Ammon's horn (tissue), 1 donor: ENCODE measurements at places on chromosomes 3 and 15.

DNA sequence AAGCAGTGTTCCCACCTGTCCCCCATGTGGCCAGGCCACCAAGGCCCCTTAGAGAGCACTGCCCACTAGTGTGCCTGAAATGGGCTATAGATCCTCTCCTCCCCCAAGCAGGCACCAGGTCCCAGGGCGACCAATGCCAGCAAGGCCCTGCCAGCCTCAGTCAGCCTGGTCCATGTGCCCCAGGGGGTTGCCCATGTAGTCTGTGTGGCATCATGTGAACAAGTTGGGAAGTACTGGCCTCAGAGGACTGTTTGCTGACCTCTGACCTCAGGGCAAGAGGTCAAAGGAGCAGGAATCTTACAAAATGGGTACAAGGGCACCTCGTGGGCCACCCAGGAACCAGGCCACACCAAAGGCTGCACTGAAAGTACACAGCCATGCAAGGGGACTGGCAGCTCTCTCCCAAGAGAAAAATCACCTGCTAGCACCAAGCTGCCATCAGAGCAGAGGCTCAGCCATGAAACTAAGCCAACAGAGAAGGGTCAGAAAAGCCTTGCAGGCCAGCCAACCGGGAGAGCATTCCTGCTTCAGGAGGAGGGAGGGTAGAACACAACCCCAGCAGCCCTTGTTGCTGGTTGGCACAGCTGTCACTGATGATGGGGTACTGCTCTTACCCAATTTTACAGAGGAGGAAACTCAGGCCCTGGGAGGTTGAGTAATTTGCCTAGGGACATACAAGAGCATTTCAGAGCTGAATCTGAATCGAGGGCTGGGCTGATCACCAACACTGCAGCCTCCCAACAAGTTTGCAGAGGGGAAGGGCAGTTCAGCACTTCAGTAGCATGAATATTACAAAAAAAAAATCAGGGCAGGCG is 5.2 kb upstream of the FURIN start:
- no peak for DNase-seq

GRCh38 chr3:55795746-55796145 is 308.6 kb upstream of the WNT5A start:
- no peak for DNase-seq

- DNase-seq, result peak; percentile 39
Observed at GRCh38 chr15:92000709-92001108, 147.2 kb downstream of the SLCO3A1 start.

- DNase-seq, result no peak
Observed at GRCh38 chr3:30596152-30596551, 10.2 kb upstream of the TGFBR2 start.

DNA sequence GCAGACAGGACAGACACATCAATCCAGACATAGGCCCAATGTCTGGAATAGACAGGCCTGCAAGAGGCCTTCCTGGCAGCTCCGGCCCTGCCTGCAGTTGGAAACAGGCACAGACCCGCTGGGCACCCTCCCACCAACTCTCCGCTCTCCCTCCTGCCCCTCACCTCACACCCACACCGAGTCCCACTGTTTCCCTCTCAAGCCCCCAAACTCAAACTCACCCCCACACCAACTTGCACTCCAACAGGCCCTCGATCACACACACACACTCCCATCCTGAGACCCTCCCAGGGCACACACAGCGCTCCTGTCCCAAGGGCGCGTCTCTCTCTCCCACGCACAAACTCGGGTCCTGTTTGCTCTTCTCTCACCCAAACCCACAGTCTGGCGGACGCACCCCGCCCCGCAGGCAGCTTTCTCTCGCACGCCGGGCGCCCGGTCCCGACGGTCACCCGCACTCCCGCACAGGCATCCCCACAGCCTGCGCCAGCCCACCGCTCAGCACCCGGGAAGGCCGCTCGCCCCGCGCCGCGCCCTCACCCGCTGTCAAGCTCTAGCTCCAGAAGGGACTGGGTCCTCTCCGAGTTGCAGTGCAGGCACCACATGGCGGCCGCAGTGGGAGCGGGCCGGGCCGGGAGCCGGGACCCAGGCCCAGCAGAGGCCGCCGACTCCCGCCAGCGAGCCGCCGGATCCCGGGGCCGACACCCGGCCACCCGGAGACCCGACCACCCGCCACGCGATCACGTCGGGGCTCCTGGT is 106.2 kb downstream of the IQSEC1 start:
- no peak for DNase-seq

- DNase-seq, result no peak
Observed at GRCh38 chr3:52222319-52223221, 2.9 kb downstream of the TLR9 start.

DNA sequence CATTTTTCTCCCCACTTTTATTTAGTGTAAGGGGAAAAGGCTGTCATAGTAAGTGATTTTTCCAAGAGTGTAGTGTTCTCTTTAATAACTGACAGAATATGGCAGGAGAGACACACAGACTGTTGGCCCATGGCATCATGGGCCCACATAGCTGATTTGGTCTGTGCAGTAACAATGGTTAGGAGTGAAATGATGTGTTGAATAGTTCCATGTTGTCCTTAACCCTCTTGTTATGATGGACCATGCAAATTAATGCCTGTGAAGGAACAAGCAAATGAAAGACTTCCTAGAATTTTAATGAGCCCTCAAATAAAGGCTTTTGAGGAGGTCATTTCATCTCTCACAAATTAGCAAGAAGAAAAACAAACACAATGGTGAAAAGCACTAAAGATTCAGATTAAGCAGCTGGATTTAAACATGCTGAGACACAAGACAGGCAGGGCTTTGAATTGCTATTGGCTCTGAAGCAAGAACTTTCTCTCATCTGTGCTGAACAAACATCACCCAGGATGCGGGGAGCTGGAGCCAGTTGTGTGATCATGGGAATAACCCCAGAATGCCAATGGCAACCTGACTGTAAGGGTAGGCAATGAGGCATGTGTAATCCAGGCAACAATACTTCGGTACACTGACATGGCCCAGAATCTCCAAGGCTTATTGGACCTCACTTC is 136.7 kb upstream of the VEPH1 start:
- no peak for DNase-seq

DNA sequence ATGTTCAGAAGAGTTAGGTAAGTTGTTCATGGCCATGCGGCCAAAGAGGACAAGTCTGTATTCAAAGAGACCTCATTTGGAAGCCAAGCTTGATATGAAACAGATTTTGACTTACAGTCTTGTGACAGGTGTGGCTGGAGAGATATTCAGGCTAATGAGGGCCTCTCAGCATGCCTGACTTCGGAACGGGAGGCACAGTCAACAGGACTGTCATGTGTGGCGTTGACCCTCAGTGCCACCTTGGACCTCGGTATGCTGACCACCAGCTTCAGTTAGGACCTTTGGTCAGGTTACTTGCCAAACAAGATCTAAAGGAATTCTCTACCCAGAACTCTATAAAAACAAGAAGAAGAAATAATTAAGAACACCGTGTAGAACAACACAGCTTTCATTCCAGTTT is 124.1 kb downstream of the CHST2 start:
- DNase-seq, result no peak

GRCh38 chr3:197088370-197088769 is 58.8 kb upstream of the MELTF start:
- no peak for DNase-seq

GRCh38 chr15:30953183-30953582 is 38.2 kb downstream of the MTMR10 start:
- no peak for DNase-seq

- no peak for DNase-seq
Observed at GRCh38 chr3:177300842-177301241, 103.6 kb upstream of the TBL1XR1 start.

DNA sequence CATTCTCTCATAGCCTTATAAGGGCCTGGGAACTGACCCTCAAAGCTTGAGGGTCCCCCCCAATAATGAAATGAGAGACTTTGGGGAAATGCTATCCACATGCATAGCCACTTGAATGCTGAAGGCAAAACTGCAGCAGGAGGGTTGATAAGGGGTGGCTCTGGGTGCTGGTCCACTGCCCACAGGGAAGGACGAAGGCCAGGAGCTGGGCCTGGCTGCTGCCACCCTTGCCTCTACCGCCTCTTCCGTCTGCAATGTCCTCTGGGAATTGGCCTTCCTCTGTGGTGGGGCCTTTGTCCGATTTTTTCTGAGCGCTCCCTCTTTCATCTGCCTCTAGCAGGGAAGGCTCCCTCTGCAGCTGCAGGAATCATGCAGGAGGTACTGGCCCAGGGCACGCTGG is 41.0 kb downstream of the OCA2 start:
- no peak for DNase-seq

DNA sequence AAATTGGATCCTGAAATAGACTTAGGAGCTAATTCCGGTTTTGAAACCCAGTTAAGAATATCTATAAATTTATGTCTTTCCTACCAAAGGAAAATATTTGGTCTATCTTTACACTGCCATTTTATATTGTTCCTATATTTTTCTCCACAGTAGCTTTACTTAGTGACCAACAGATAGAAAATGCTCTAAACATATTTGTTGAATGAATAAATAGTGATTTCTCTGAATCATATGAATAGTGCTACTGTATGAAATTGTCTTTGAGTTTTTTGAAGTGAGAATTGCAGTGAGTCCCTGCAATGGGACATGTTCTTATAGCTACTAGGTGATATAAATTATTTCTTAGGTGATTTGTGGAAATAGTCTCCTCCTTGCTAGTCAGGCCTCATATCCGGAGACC is 18.5 kb upstream of the EID1 start:
- no peak for DNase-seq

DNA sequence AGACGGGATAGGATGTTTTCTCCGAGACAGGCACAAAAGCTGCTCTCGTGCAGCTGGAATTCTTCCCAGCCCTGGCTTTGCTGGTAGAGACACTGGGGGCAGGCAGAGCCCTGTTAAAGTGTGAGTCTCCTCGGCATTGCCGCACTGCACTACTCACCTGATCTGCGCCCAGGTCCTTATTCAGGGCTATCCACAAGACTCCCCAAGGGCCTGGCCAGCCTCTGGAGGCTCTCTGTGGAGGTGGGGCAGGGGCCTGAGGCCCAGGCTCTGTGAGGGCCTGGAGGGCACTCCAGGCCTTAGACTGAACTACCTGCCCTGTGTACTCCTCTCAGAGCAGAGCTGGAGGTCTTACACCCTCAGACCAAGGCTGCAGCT is 48.4 kb downstream of the KY start:
- DNase-seq, result no peak

DNA sequence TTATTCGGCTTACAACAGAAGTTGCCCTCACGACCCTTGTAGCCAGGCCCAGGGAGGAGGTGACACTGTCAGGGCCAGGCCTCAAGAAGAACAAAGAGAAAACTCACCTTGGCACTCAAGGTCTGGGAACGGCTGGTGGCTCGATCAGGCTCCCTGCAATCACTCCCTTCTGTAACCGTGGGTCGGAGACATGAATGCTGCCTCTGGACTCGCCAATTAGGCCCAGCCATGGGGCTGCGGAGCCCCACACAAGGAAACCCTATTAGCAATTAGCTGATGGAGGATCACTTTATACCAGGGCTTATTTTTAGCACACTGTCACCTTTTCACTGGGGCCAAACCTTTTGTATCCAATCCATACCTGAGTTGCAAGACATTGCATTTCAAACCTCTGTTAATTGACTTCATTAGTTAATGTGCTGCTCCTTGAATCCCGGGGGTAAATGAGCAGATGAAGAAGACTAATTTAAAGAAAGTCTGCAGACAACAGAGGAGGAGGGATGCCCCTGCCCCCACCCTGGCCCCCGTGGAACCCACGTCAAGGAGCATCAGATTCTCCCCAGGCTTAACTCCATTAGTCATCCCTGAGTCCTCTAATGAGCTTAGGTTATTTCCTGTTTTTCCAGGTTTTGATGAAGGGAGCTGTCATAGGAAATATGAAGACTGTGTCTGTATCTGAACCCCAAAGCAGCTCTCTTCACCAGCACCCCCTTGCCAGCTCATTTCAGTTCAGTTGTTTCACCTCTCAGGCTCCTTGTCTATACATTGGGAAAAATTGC is 255.3 kb downstream of the RORA start:
- no peak for DNase-seq

DNA sequence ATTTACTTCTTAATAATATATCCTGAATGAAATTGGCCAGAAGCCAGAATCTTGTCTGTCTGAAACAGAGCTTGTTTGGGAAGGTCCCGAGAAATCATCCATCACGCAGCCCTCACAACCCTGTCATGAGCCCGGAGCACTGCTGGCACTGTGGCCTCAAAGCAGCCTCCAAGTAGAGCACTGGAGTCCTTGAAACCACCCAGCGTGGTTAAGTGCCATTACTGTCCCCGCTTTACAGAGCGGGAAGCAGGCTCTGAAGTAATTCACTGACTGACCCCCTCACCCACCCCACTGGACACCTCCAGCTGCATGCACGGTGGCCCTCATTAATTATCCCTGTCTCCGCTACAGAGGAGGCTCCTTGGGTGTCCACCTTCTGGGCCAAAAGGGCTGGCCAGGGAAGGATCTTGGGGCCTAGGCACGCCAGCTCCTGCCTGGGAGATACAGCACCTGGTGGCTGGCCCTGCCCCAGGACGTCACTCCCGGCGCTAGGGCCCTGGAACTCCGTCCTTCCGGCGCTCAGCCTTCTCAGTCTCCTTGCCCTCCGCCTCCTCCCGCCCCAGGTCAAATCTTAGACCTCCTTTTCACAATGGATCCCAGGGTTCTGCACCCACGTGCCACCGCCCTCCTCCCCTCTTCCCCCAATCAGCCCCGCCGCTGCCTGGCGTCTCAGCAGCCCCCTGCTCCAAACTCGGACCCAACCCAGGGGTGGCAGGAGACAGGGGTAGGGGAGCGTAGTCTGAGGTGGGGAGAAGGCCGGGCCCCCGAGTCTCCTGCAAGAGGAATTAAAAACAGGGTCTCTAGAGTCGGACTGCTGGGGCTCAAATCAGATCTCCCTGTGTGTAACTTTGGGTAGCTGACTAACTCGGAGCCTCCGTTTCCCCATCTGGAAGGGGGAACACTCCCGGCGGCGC is 1.1 kb downstream of the TKT start:
- peak; percentile 60 for DNase-seq

- no peak for DNase-seq
Observed at GRCh38 chr15:58490086-58490887, 58.5 kb downstream of the LIPC start.

GRCh38 chr3:111758642-111759041 is 100.4 kb upstream of the PHLDB2 start:
- DNase-seq, result no peak

- no peak for DNase-seq
Observed at GRCh38 chr3:144774897-144775296, 803.3 kb downstream of the DIPK2A start.

DNA sequence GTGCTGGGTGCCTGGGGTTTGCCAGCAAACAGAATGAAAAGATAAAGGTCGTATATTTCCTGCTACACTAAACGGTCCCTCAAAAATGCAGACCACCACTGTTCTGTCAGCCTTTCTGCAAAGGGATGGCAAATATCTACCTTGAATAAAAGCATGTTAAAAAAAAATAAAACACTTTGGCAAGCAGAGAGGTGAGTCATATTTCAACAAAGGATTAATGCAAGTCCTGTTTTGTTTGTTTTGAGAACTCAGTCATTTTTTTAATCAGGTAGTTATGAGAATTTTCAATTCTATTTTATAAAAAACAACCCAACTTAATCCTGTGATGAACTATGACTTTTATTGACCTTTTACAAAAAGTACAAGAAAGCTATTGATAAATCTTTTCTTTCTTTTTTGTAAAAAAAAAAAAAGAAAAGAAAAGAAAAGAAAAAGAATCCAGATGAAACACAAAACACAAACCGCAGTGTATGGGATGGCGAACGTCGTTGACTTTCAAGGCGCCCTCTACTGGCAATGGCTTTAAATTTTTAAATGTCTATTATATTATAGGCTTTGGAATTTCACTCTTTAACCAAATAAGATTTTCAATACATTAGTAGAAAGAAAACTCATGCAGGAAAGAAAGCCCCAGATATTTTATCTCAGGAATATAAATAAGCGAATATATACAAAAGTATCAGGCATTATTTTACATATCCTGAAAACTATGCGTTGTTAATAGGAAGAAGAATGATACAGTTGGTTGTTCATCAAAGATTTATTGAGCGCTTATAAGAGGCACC is 87.8 kb downstream of the NCEH1 start:
- peak; percentile 41 for DNase-seq
